ENCODE measurements at places on chromosomes 6 and 20.

DNA sequence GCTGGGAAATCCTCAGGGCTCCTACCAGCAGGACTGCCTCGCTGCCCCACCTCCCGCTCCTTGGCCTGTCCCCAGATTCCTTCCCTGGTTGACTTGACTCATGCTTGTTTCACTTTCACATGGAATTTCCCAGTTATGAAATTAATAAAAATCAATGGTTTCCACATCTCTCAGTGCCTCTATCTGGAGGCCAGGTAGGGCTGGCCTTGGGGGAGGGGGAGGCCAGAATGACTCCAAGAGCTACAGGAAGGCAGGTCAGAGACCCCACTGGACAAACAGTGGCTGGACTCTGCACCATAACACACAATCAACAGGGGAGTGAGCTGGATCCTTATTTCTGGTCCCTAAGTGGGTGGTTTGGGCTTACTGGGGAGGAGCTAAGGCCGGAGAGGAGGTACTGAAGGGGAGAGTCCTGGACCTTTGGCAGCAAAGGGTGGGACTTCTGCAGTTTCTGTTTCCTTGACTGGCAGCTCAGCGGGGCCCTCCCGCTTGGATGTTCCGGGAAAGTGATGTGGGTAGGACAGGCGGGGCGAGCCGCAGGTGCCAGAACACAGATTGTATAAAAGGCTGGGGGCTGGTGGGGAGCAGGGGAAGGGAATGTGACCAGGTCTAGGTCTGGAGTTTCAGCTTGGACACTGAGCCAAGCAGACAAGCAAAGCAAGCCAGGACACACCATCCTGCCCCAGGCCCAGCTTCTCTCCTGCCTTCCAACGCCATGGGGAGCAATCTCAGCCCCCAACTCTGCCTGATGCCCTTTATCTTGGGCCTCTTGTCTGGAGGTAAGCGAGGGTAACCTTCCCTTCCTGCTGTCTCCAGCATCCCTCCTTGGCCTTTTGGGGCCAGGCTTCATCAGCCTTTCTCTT lies at the start of gene CFB:
Gene CFB (plus strand): TSS at position 589 of the 863 bp plus-strand sequence. CDS start 127 bp downstream, at position 716.
- DNase-seq = no peak

- no peak for DNase-seq
Measured at GRCh38 chr20:15811951-15812350, 761.3 kb downstream of the KIF16B start.

GRCh38 chr6:147704691-147705090 lies 196.2 kb downstream of the SAMD5 start:
- DNase-seq = no peak

GRCh38 chr20:25277941-25278521 lies 30.1 kb downstream of the PYGB start:
- DNase-seq = no peak

GRCh38 chr6:135235716-135236115 lies 54.6 kb downstream of the MYB start:
- DNase-seq = no peak

DNA sequence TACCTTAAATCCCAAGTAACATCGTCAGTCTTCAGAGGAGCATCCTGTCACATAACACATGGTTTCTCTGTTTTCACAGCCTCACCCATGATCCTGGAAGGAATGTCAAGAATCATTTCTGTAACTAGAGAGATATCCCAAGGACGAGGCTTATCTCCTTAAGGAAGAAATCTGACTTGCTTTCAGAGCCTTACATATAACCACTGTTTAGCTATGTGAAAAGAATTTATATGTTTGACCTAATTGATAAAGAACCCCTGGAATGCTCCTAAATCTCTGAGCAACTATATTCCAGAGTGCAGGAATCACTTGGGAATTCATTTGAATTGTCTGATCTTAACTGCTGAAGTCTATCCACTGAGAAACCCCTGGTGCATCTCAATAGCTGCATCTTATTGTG lies 243.1 kb downstream of the ALDH8A1 start:
- DNase-seq = no peak

- DNase-seq = no peak
Measured at GRCh38 chr20:59016795-59017492, 2.3 kb upstream of the TUBB1 start.

DNA sequence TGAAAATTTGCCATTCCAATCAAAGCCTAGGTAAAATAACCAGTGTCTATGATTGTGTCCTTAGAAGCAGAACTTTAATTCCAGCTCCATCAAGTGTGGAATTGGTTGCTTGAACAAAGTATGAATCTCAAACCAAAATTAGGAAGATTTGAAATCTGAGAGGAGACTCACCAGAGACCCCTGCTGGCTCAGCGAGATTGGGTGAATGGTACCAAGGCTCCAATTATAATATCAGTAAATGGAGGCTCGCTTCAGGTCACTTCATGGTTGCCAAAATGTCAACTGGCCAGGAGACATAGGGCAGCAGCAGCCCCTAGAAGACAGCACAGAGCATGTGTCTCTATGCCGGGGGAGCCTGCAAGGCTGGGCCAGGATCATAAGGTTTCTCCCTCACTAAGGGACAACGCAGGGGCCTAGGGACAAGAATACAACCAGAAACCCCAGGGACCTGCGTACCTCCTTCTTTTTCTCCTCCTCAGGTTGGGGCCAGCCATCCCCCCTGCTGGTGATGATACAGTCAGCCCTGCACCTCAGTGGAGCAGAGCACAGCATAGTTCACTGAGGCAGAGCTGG lies 14.0 kb downstream of the RBL1 start:
- peak; percentile 13 for DNase-seq

DNA sequence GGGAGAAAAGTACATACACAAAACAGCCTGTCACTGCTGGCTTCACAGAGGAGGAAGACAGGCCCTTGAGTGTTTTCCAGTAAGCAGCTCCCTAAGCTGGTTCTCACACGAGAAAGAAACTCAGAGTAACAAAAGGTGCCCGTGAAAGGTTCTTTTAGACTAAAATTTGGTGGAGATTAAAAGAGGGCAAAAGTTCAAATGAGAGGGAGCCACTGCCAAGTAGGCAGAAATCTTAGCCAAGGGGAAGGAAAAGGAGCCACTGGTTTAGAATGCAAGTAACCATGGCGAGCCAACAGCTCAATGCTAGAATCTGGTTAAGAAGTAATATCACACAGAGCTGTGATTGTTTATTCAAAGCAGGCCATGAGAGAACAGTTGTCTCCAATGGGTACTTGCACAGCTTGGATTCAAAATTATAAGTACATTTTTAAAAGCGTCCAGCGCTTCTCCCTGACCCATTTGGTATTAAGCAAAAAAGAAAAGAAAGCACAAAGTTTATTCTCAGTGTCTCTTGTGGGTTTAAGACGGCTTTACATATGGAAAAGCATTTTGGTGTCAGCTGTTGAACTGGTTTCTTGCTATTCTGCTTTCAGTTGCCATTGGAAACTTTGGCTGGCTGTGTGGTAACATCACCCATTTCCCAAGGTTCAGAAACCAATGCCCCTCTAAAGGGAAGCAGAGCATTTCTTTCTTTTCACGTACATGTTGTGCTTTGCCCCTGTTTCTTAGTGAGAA lies 648.5 kb downstream of the RNF144B start:
- no peak for DNase-seq

GRCh38 chr20:64109831-64110391 lies 2.5 kb upstream of the NPBWR2 start:
- no peak for DNase-seq

DNA sequence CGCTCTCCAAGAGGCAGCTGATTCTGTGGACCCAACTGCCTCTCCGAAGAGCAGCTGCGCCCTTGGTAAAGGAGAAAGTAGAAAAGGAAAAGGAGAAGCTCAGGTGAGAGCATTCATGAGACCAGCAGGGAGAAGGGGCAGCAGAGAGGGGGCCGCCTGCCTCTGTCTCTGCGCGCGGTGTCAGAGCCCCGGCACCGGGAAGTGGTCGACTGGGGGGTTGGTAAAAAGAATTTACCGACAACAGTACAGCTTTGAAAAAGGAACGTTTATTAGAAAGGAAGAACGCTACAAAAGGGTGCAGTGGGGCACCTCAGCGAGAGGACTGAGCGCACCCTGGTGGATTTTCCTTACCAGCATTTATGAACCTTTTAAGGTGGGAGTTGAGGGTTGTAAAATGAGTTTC lies 61.9 kb downstream of the GPR6 start:
- DNase-seq = peak; percentile 12

GRCh38 chr20:62244644-62245108 lies 6.4 kb downstream of the OSBPL2 start:
- no peak for DNase-seq

- DNase-seq = no peak
Measured at GRCh38 chr20:991850-992249, 10.3 kb downstream of the RSPO4 start.

DNA sequence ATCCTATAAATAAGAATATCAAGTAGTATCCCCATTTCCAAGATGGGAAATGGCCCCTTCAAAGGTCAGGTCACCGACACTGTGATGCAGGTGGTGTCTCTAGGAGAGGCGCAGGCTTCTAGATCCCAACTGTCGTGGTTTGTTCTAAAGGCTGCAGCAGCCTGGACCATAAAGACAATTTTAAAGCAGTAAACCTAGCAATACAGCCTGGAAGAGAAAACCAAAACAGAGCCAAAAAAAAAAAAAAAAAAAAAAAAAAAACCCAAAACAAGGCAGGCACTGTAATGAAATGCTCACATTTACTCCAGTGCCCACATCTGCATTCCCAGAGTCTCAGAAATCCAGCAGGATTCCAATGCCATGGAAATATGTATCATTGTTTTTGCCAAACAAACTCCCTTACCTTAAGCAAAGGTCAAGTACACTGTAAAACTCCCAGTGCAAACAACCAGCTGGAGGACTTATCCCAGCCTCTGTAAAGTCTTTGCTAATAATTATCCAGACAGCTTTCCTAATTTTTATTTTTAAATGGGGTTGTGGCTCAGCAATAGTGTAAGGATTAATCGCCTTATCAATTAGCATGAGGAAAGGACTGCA lies 98.2 kb downstream of the PSMG4 start:
- no peak for DNase-seq

All from stimulated activated CD4-positive, alpha-beta T cell treated with anti-CD3 and anti-CD28 coated beads, Interleukin-2, amount 100 ng/mL, for 4 hours (primary cell).